Osteocyte (in vitro differentiated cells): ENCODE measurements at places on chromosomes 1 and 21.

GRCh38 chr1:178544531-178544930 is 31.6 kb downstream of the TEX35 start:
- DNase-seq = no peak

DNA sequence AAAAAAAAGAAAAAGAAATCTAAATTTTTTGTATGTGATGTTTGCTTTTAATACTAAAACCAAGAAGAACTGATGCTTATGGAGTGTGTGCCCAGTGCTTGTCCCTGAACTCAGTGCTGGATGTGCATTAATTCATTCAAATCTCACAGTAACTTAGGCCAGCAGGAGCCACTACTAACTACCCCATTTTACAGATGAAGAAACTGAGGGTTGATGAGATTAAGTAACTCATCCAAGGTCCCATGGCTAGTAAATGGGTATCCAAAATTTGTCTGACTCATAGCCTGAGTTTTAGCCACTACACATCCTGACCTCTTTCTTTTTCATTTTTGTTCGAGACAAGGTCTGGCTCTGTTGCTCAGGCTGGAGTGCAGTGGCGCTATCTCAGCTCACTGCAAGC is 127.9 kb downstream of the CCDC185 start:
- DNase-seq = no peak

GRCh38 chr1:151831605-151832004 is at the start of gene RORC:
TSS of gene RORC (minus strand) at chr1:151831802. CDS start at chr1:151831764, 38 bp downstream.
- no peak for DNase-seq

GRCh38 chr1:230979389-230979716 is 459 bp downstream of the ARV1 start:
- no peak for DNase-seq

DNA sequence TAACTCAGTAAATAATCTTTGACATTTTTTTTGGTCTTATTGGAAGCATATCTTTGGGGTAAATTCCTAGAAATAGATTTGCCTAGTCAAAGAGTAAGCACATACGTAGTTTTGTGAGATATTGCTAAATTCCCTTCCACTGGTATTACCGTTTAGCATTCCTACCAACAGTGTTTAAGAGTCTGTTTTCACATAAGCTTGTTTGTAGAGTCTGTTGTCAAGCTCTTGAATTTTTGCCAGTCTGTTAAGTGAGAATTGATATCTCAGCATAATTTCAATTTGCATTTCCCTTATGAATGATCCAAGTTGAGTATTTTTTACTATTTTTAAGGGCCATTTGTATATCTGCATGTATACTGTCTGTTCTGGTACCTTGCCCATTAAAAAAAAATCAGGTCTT is 37.0 kb upstream of the MPC2 start:
- DNase-seq = no peak

DNA sequence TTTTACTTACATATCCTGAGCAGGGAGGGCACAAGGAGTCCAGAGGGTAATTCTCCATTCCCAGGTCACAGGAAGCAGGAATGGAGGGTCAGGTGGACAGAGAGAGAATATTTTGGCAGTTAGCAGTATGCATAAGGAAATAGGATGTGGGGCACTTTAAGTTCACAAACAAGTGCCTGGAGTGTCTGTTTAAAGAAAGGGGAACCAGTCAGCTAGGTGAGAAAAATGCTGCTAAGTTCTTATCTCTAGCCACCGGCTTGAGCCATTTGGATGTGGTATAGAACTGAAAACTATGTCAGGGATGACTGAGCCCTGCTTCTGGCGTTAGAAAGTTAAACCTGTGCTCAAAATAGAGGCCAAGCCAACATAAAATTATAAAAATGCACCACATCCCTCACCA is 739.7 kb upstream of the NCAM2 start:
- no peak for DNase-seq
